ENCODE measurements at places on chromosomes 3 and 15.

GRCh38 chr3:142574665-142575064, 3.9 kb downstream of the ATR start:
- no peak for DNase-seq

DNA sequence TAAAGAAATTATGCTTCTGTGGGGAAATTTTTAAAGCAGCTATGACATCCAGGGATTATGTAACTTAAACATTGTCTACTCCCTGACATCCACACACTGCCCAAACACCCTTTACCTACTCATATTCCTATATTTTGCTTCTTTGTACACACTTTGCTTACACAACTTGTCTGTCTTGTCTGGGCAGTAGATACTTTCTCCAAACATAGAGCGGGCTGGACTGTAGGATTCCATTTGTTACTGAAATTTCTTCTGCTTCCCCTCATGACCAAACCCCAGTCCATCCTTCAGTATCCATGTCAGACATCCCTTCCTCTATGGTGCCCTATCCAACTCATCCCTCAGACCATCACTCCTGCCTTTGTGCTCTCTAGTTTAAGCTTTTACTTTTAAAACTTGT, 19.9 kb downstream of the NCEH1 start:
- DNase-seq = no peak

DNA sequence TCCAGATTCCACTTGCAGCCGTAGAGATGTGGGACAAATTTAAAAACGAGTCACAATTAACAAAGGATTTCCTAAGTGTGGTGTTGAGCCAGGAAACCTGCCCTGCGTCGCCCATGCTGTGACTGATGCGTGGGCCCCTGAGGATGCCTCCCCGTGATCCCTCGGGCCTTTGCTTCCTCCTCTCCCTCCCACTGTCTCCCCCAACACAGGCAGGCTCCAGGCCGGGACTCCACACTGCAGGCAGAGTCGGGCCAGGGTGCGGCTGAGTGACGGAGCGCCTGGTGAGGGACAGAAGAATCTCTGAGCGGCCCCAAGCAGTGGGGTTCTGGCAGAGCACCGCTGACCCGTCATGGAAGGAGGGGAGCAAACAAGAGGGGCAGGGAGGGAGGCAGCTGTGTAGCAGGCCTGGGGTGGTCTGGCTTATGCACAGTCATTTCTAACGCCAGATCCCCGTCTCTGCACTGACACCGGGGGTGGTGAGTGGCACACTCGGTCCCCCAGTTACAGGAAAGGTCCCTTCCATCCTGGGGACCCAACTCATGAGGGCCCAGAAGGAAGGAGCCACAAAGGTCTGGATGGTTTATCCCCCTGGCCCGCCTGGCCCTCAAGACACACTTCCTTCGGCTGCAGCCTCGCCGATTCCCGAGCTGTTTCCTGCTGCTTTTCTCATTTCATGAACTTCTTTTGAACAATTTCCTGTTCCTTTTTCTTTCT, 91.0 kb downstream of the XXYLT1 start:
- DNase-seq = no peak

DNA sequence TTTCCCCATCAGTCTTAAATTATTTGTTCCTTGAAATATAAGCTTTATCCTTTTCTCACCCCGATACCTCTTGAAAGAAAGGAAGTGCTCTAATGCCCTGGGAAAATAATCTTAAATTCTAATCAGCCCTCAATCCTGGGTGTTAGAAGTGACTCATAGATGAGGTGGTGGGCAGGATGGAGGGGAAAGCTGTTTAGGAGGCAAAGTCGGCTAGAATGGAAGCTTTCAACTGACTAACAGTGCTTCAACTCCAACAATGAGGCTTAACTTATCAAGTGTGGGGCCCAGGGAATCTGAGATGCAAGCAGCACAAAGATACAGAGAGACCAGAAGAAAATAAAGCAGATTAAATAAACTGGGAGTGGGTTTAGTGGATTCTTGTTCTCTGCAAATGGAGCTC, 175.8 kb downstream of the EPHB1 start:
- no peak for DNase-seq

DNA sequence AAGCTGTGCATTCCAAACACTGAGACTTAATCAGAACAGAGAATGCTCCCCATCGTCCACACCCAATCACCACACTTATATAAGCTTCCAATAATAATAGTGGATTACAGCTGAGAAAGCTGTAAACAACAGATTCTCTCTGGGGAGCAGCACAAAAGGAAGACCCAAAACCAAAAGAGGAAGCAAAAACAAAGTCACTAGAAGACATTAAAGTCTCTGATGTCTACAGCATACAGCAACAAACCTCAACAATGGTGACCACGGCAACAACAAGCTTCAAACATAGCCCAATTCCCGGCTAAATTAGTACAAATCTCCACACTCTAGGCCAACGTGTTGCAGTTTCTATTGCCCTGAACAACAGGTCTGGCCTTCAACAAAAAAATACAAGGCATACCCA, 37.7 kb downstream of the ZDHHC23 start:
- DNase-seq = no peak

GRCh38 chr3:28923994-28924393, 356.9 kb upstream of the RBMS3 start:
- DNase-seq = no peak

GRCh38 chr15:69843276-69843899, 254.3 kb downstream of the TLE3 start:
- no peak for DNase-seq

- DNase-seq = no peak
Observed at GRCh38 chr3:31142139-31142538, 247.7 kb upstream of the GADL1 start.

- no peak for DNase-seq
Observed at GRCh38 chr3:188901126-188901525, 270.6 kb upstream of the TPRG1 start.

GRCh38 chr3:38039899-38040261, 872 bp downstream of the DLEC1 start:
- no peak for DNase-seq

GRCh38 chr3:99625643-99626416, 12.6 kb upstream of the COL8A1 start:
- no peak for DNase-seq

DNA sequence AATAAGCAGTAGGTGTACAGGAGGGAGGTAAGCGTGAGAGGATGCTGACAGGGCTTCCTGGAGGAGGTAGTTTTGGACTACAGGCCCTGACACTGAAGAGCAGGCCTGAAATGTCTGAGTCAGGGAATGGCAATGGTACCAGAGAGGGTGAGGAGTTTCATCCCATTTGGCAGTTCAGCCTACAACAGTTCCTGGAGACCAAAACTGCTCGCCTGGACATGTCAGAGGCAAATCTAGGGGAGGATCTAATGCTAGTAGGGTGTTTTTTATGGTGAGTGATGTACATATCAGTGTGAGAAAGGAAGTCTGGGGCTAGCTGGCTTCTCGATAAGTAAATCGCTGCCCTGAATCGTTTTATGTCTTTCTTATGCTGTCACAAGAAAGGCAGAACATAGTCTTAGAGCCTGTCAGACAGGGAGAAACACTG, 13.8 kb upstream of the TNFSF10 start:
- no peak for DNase-seq

GRCh38 chr3:15754047-15754446, 43.7 kb downstream of the ANKRD28 start:
- DNase-seq = no peak

DNA sequence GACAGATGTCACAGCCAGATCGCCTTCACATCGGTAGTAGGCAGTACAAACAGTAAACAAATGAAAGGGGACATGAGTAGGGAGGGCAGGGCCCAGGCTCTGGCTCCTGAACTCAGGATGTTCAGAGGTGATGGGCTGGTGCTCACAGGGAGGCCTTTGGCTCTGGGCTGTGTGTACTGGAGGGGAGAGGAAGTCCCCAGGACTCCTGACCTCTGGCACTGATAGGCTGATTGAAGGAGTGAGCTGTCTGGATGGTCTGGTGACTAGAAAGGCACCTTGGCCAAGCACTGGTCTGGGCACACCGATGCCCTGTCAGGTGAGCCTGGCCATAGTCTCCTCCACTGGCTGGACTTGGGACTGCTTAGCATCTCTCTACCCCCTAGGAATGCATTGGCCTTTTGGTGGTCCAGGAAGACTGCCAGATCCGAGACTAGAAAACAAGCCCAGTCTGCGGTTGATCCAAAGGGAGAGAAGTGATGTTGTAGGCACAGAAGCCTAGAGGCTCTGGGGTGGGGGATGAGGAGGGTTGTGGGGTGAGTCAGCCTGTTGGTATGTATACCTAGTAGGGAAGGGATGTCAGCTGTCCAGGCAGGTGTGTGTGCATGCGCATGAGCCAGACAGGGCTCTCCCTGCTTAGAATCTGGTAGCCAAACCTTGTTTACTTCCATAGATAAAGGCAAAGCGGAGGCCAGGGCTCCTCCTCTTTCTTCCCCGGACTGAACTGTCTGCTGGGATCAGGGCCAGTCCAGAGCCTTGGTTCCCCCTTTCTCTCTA, 1.9 kb downstream of the SPINT1 start:
- DNase-seq = no peak

- no peak for DNase-seq
Observed at GRCh38 chr3:157067114-157067513, 92.8 kb downstream of the CCNL1 start.

DNA sequence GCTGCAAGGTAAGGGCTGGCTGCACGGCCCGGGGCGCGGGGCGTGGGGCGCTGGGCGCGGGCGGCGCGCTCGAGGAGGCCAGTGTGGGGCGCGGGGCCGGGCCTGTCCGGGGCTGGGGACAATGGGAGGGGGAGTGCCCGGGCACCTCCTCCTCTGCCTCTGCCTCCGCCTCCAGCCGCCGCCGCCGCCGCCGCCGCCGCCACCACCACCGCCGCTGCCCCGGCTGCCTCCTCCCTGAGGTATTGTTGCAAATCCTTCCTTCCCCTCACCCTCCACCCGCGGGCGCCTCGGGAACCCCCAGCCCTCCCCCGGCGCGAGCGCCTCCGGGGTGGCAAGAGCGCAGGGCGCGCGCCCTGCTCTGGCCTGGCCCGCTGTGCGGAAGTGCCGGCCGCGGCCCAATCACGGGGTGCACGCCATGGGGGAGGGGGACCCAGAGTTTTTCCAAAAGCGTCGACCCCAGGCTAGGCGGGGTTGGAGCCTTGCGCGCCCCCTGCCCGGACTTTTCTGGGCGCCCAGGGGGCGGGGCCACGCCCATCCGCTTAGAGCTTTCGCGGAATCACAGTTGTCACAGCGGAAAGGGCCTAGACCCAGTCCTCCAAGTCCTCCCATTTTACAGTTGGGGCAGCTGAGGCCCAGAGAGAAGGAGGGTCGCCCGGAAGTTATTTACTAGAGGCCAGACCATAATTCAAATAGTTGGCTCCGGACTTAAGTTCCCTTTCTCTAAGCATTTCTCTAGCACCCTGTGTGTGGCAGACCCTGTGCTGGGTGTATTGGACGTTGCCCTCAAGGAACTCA, at the start of gene LPP:
Gene LPP, plus strand, starts transcription at position 144 of the 795 bp plus-strand sequence. CDS start 251,964 bp downstream, outside the sequence.
- DNase-seq = peak; percentile 61

DNA sequence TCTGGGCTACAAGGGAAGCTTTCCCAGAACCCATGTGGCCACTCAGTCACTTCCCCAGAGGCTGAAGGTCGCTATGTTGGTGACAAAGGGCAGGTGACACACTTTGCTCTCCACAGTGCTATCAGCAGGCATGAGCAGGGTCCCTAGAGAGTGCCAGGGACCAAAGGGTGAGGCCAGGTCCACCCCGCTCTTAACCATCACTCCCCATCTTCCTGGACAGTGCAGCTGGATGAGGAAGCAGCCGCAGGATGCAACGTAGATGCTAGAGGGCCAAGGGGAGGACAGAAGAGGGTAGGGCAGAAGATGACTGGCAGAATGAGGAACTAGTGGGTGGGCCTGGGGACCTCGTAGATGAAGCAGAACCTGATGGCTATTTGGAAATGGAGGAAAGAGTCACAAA, 13.6 kb upstream of the LTF start:
- no peak for DNase-seq

- DNase-seq = no peak
Observed at GRCh38 chr15:82807920-82808633, 1.4 kb upstream of the WHAMM start.

DNA sequence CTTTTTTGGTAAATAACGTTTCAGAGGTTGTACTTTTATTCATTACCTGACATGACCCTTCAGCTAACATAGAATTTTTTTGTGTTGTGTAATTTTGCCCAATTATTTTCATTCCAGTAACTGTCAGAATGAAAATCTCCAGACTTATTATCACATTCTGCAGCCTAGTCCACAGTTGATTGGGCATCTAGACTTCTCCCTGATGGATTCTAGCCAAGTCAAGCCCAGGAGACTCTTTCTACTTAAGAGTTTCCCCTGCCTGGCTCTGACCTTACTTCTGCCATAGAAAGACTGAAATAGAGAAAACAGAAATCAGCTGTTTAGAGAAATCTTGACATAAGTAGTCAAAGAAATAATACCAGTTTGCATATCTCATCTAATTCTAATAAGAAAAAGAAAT, 82.9 kb upstream of the CDAN1 start:
- DNase-seq = no peak

- DNase-seq = no peak
Observed at GRCh38 chr3:183896610-183897009, 11.9 kb upstream of the PARL start.

GRCh38 chr15:61064651-61065050, 164.5 kb downstream of the RORA start:
- DNase-seq = no peak

GRCh38 chr3:4808637-4809036, 170.6 kb upstream of the BHLHE40 start:
- DNase-seq = no peak

GRCh38 chr3:22907161-22907780, 295.9 kb upstream of the UBE2E2 start:
- no peak for DNase-seq

GRCh38 chr3:61804782-61805181, 243.4 kb downstream of the PTPRG start:
- no peak for DNase-seq

DNA sequence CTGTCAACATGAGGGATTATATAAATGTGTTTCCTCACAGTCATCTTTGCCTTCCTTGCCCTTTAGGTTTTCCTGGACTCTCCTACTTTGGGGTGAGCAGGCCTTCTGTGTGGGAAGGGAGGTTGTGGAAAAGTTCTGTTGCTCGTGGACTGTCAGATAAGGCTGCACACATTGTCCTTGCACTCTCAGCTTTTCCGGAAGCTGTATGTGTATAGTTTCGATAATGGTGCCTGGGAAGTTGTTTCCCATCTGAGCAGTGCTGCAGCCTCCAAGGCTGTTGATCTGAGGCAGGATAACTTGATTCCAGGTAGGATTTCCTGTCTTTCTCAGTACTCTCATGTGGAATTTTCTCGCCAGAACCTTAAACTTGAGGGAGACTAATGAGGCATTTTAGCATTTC, 297.8 kb upstream of the AZI2 start:
- no peak for DNase-seq

- DNase-seq = no peak
Observed at GRCh38 chr15:80918196-80918783, 71.3 kb downstream of the MESD start.

DNA sequence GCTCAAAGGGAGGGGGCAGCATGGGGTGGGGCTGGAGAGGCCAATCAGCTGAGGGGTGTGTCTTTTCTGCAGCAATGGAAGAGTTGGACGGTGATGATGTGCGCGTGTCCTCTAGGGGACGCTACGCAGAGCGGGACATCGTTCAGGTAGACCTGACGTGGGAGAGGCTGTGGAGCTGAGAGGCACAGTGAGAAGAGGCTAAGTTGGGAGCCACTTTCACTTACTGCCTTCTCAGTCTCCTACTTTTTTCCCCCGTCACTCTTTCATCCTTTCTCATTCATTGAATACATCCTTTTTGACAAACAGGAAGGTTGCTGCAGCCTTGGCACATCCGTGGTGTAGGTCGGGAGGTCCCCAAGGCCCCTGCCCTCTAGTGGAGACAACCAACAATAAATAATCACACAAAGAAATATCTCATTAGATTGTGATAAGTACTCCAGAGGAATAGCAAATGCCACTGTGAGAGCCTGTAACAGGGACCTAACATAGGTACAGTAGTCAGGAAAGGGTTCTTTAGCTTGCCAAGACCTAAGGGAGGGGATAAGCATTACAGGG, 4.4 kb upstream of the BRPF1 start:
- no peak for DNase-seq
